ENCODE measurements at places on chromosomes 2 and 18. TPM values are rescaled to one million over a fixed set of nuclear protein-coding genes. Genes with fewer than 3 reads are reported as not detected.

GRCh38 chr18:42649331-42650035 is 466.0 kb downstream of the RIT2 start:
- DNase-seq = no peak

DNA sequence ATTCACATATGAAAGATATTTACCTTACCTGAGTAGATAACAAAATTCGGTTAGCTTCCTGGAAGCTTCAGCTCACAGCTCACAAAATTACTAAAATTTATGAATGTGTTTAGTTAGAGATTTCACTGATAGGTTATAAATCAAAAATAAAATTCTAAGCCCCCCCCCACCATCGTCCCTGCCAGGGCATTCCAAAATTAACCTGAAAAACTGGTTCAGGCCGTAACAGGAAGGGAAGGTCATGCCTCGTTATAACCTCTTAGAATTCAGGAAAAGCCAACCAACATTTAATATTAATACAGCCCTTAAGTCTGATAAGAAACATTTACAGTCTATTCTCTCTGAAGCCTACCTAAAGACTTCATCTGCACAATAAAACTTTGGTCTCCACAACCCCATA is 48.9 kb downstream of the COX7A2L start:
- no peak for DNase-seq

GRCh38 chr18:5918205-5918858 is 23.0 kb upstream of the TMEM200C start:
- DNase-seq = no peak

- no peak for DNase-seq
These were observed 214.6 kb downstream of the SETBP1 start for GRCh38 chr18:44895176-44895798.

- no peak for DNase-seq
These were observed 6.6 kb downstream of the GAREM2 start for GRCh38 chr2:26179446-26179913.

GRCh38 chr18:79200546-79201268 is 131.5 kb downstream of the ATP9B start:
- peak; percentile 9 for DNase-seq

DNA sequence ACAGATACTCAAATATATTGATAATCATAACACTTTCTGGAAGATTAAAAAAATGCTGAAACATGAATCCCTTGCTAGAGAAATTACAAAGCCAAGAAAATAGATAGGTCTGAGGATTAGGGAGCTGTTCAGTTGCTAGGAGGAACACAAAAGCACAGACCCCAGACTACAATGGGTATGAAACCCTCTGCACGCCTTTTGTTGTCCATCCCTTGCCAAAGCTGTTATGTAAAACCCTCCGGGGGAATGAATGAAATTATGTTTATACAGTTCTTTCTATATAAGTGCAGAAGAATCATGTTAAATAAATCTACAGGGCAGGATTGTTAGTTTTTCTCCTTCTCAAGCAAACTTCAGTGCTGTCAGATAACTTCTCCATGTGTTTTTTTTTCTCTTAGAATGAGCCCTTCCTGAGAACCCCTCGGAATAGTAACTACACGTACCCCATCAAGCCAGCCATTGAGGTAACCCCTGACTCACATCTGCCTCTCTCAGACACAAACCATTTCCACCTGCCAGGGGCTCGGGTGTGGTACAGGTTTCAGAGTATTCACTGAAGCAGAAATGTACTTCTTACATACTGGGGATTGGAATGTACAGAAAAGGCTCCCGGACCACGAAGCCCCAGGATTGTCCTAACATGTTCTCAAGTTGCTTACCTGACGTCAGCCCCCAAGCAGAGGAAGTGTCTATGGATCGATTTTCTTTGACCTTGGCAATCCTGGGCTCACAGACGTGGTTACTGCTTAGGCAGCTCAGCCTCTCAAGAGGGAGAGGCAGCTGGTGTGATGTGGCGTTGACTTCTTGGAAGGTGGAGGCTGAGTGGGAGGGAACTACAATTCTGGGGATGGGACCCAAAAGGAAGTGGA is 118.0 kb downstream of the PLB1 start:
- peak; percentile 32 for DNase-seq

- DNase-seq = no peak
These were observed 80.9 kb downstream of the ICA1L start for GRCh38 chr2:202790676-202791075.

GRCh38 chr2:157178874-157179273 is 78.6 kb upstream of the GALNT5 start:
- DNase-seq = no peak

DNA sequence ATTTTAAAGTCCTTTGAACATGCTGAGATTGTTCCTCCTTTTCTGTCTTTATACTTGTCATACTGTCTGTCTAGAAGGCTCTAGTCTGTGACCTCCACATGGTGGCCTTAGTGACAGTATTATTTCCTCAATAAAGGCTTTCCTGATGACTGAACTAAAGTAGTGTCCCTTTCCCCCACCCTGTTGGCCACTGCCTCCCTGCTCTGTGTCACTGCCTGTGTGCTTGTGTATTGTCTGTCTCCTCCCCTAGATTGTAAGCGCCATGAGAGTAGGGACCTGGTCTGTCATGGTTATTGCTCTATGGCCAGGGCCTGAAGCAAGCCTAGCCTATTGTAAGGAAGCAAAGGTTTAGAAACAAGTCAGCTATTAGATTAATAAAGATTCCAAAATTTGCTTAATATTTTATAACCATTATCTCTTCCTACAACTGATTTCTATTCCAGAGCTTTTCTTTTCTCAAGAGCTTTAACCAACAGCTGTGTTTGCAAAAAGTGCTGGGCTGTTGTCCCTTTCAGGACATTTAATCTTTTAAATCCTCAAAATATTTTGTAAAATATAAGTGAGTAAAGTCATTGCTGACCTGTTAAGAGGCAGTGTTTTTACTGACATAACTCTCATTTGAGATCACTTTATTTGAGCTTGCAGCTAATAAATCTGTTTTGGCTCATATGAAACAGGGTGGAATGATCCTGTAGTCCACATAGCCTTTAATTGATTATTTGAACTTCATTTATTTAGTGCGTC is 35.5 kb downstream of the DIS3L2 start:
- DNase-seq = no peak

- DNase-seq = peak; percentile 25
These were observed 38.2 kb downstream of the ACVR1 start for GRCh38 chr2:157837851-157838441.

- DNase-seq = no peak
These were observed 96.7 kb upstream of the LMAN1 start for GRCh38 chr18:59455728-59456276.

Gene VWC2L
- total RNA-seq = not detected

Gene FRZB
- 8.1 TPM for total RNA-seq

Gene TMEM185B
- 12.5 TPM for total RNA-seq

Gene NOP58
- total RNA-seq = 76.4 TPM

Gene DSG2
- total RNA-seq = 23.3 TPM

Gene ZNF532
- total RNA-seq = 82.8 TPM

Gene ACMSD
- total RNA-seq = not detected
